Ascending aorta (tissue), 2 donors: ENCODE measurements at places on chromosomes 1 and 21. TPM values are rescaled to one million over a fixed set of nuclear protein-coding genes. Genes with fewer than 3 reads are reported as not detected.

PRMT6 gene
- total RNA-seq = 8.1 TPM

CASQ2 gene
- 3.8 TPM for total RNA-seq

GRCh38 chr1:232868793-232869491, 63.7 kb downstream of the MAP10 start:
- no peaks in the 10 kb centered on the region for H3K27me3 ChIP-seq
- no peak overlapping the region for H3K27ac ChIP-seq
- H3K4me1 ChIP-seq = no peaks in the 10 kb centered on the region
- H3K36me3 ChIP-seq = no peaks in the 10 kb centered on the region

GRCh38 chr21:22710721-22711120, 1712.5 kb downstream of the NCAM2 start:
- no peaks in the 10 kb centered on the region for H3K36me3 ChIP-seq
- H3K27ac ChIP-seq = no peak overlapping the region
- no peak for DNase-seq
- H3K4me1 ChIP-seq = no peaks in the 10 kb centered on the region
- no peaks in the 10 kb centered on the region for H3K27me3 ChIP-seq

DNA sequence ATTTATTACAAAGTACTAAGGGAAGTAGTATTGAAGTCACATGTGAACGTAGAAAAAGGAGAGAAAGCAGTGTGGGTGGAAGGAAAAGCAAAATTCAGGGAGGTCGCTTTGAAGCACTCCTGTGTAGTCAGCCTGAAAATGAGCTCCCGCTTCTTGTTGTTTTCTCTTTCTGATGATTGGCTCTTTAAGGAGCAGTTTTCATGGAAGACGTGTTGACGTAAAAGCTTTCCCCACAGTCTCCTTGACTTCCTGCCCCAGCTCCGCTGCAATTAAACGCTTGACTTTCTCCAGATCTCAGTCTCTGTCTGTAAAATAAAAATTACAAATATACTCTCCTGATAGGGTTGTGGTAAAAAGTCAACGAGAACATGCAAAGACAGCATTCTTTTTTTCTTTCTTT, 661.5 kb upstream of the ZP4 start:
- no peak overlapping the region for H3K27ac ChIP-seq
- H3K27me3 ChIP-seq = no peaks in the 10 kb centered on the region

GRCh38 chr21:32484706-32485380, 72.3 kb downstream of the EVA1C start:
- H3K4me3 ChIP-seq = no peak overlapping the region
- H3K27ac ChIP-seq = no peak overlapping the region
- H3K4me1 ChIP-seq = peaks cover 7% of the 10 kb centered on the region
- H3K36me3 ChIP-seq = peaks cover 11% of the 10 kb centered on the region

GRCh38 chr1:228275179-228275429, 67.3 kb downstream of the OBSCN start:
- no peak for DNase-seq
- no peaks in the 10 kb centered on the region for H3K27me3 ChIP-seq
- H3K27ac ChIP-seq = peak overlapping the region; percentile 76
- H3K4me3 ChIP-seq = peak overlapping the region; percentile 88

DNA sequence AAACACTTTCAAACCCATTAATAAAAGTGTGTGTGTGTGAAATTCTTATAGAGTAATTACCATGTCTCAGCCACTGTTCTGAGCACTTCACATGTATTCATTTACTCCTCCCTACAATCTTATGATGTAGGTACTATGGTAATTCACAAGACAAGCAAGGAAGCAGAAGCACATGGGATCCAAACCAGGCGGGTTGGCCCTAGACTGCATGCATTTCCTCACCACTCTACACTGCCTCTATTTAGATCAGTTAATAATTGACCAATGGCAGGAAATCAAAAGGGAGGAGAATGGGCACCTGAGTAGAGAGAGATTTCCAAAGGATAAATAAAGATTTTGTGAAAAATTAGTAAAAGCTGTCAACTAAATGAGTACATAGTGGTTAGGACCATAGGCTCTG, 15.7 kb downstream of the MAP3K21 start:
- H3K4me3 ChIP-seq = no peak overlapping the region
- H3K27ac ChIP-seq = no peak overlapping the region
- H3K36me3 ChIP-seq = no peaks in the 10 kb centered on the region
- H3K4me1 ChIP-seq = no peaks in the 10 kb centered on the region
- H3K27me3 ChIP-seq = no peaks in the 10 kb centered on the region

FAM72C gene
- 1.2 TPM for total RNA-seq

DNA sequence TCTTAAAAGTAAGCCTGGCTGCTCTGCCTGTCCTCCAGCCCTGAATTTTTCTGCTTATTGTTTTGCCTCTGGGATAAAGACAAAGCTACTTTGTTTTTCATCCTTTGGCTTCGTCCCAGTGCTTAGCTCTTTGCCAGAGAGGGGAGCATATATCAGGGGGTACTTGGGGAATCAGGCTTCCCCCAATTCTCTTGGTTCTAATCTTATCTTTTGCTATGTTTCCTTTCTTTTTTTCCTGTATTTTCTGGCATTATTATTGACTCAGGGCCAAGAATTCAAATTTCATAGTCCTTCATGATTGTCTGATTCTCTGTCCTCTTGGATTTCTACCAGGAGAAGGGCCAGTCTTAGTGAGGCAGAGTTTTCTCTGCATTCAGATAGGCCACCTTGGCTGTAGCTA, 51.2 kb downstream of the GIPC2 start:
- peak overlapping the region; percentile 34 for H3K27ac ChIP-seq
- no peaks in the 10 kb centered on the region for H3K36me3 ChIP-seq

DNA sequence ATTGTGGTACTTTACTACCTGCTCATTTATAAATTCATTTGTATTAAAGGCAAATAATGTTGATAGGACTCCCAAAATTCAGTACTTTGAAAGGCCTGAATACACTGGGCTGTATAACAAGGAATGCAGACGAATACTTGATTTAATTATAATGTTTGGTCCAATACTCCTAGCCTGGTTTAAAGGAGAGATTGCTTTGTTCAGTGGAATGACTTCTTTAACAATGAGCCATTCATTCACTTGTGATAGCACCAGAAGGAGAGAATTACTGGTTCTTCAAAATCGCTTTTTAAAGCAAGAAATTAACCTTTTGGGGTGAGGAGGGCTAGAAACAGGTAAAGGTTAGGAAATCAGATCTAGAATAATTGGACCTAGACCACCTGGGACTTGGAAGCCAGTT, 28.3 kb upstream of the ENAH start:
- peaks cover 5% of the 10 kb centered on the region for H3K4me1 ChIP-seq
- no peaks in the 10 kb centered on the region for H3K27me3 ChIP-seq
- H3K4me3 ChIP-seq = no peak overlapping the region
- DNase-seq = no peak
- H3K27ac ChIP-seq = no peak overlapping the region

TPM3 gene
- total RNA-seq = 254 TPM

DNA sequence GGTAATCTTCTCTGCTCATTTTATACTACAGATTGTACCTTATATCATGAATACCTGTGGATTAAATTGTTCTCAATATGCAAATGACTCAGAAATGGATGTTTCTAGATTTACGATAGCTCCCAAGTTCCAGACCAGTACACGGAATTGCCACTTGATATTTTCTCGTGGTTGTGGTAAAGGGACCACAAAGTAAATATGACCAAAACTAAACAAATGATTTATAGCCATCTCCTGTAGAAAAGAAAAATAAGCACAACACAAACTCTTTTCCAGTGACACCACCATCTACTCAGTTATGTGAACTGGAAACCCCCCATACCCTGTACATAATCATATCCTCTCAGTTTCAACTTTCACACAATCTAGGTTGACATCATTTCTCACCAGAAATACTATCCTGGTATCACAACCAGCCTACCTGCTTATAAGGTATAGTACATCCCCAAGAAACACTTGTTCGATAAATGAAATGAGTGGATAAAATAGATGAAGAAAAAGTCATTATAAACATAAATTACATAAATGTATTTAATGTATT, 172.3 kb downstream of the ADGRL4 start:
- no peak overlapping the region for H3K4me3 ChIP-seq
- DNase-seq = no peak
- H3K36me3 ChIP-seq = no peaks in the 10 kb centered on the region
- no peaks in the 10 kb centered on the region for H3K4me1 ChIP-seq
- H3K27me3 ChIP-seq = no peaks in the 10 kb centered on the region

- H3K27me3 ChIP-seq = no peaks in the 10 kb centered on the region
- no peak overlapping the region for H3K27ac ChIP-seq
- H3K4me3 ChIP-seq = no peak overlapping the region
- no peak for DNase-seq
- no peaks in the 10 kb centered on the region for H3K36me3 ChIP-seq
- no peaks in the 10 kb centered on the region for H3K4me1 ChIP-seq
Measured at GRCh38 chr21:23694390-23694789, 1912.9 kb downstream of the MRPL39 start.

GBP3 gene
- total RNA-seq = 28.5 TPM

DNA sequence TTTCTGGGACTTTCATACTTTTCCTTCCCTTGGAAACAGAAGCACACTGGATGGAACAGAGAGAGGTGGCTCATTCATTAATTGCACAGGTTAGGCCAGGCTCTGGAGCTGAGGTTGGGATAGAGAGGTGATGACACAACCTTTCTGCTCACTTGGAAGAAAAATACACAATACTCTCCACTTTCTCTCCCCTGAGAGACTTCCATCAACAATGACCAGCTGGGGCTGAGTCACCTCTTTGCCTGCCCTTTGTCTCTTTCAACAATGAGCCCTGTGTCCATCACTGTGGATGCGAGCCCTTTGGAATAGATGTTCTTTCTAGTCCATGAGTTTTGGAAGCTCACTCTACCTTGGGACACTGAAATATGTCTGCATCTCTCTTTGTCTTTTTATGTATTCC, 43.1 kb downstream of the ATP2B4 start:
- no peaks in the 10 kb centered on the region for H3K36me3 ChIP-seq
- no peak for DNase-seq
- H3K27ac ChIP-seq = peak overlapping the region; percentile 81
- peaks cover 30% of the 10 kb centered on the region for H3K4me1 ChIP-seq
- no peaks in the 10 kb centered on the region for H3K27me3 ChIP-seq

DNA sequence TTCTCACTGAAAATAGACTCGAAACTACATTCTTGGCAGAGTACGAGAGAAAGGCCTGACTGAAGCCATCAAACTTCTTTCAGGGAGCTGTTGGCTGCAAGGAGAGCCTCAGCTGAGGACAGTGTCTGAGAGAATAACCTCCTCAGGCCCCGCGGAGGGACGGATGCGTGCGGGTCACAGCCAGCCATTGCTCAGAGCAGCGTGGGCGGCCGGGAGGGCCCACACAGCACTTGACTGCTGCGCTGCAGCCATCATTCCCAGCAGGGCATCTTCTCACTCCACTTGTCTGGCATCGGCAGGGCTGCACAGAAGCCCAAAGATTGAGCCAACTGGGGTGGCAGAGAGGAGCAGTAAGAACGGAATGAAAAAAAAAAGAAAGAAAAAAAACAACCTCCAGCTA, 113.5 kb downstream of the XCL2 start:
- H3K27me3 ChIP-seq = no peaks in the 10 kb centered on the region
- H3K4me3 ChIP-seq = no peak overlapping the region
- H3K27ac ChIP-seq = no peak overlapping the region
- H3K4me1 ChIP-seq = peaks cover 15% of the 10 kb centered on the region
- DNase-seq = no peak

DNA sequence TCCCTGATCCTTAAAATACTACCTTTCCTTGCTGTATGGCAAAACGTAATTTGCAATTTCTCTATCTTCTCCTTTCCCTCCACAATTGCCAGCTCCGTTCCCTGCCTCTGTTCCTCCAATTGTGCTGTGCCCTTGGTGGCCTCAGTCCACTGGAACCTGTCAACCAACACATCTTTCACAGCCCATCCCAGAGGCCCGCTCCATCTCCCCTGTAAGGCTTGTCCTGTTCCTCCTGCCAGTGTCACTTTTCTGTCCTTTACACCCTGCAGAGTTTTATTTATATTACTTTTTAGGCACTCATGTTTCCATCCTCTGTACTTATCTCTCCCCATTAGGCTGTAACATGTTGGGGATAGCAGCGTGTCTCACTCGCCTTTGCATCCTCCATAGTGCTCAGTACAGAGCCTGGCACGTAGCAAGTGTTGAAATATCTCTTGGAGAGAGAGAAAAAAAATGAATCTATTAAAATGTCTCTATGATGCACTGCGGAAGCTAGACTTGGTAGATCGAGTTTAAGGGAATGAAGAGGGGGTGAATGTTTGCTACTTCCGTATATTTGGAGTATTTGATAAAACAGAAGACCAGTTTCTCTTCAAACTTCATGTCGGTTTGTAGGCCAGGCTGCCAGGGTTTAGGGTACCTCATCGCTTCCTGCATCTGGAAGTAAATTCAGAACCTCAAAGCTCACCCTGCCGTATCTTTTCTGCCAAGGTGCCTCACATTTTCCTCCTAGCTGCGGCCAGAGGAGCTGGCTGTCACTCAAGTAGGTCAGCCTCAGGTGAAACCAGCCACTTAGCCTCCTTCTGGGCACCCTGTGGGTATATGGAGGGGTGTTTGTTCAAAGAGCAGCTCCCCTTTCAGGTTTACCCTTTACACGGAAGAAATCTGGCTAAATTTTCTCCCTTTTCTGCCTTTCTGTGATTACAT, 303.8 kb downstream of the TM2D1 start:
- no peaks in the 10 kb centered on the region for H3K27me3 ChIP-seq
- no peak overlapping the region for H3K27ac ChIP-seq
- H3K4me3 ChIP-seq = no peak overlapping the region
- peaks cover 5% of the 10 kb centered on the region for H3K36me3 ChIP-seq
- DNase-seq = no peak

DNA sequence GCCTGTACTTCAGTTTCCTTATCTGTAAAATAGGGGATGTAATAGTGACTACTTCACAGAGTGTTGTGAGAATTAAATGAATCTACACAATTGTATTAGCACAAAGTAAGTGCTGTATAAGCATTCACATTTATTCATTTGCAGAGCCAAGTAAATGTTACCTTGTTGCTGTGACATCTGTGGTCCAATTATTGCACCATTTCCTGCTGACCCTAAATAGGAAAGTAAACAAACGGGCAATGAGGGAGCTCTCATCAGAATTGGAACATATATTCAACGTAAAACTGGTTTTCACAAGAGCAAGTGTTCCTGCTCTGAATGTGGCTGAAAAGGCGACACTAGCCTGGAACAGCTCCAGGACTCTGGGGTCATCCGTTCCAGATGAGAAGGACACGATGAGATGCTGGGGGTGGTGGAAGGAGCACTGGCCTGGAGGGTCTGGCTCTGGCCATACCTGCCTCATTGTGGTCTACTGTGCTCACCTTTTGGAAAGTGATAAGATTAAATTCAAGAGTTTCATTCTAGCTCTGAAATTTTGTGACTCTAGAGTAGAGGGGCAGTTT, 34.5 kb downstream of the PROX1 start:
- no peak for DNase-seq
- no peak overlapping the region for H3K4me3 ChIP-seq
- no peaks in the 10 kb centered on the region for H3K4me1 ChIP-seq
- no peaks in the 10 kb centered on the region for H3K27me3 ChIP-seq
- no peak overlapping the region for H3K27ac ChIP-seq

GRCh38 chr1:235712812-235713211, 63.2 kb upstream of the GNG4 start:
- H3K4me1 ChIP-seq = no peaks in the 10 kb centered on the region
- DNase-seq = no peak
- H3K27me3 ChIP-seq = no peaks in the 10 kb centered on the region
- H3K4me3 ChIP-seq = no peak overlapping the region
- H3K27ac ChIP-seq = no peak overlapping the region

- DNase-seq = no peak
- H3K4me3 ChIP-seq = no peak overlapping the region
- H3K27ac ChIP-seq = no peak overlapping the region
- no peaks in the 10 kb centered on the region for H3K27me3 ChIP-seq
Measured at GRCh38 chr1:204746838-204747442, 61.4 kb upstream of the LRRN2 start.
